ENCODE measurements at places on chromosomes 4 and X.

DNA sequence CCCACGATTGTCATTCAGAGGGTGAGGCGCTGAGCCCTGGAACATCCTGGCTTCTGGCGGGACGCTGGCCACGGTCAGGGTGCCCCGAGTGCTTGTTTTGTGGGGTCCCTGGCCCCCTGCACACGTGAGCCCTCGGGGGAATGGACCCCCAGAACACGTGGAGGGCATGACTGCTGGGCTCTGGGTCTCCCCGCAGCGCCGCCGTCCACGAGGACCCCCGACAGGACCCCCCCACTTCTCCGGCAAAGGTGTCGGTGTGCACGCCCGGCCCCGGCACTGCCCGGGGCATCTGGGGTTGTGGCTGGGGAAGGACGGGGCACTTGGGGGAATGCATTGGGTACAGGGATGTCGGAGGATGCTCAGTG lies 13.9 kb upstream of the GTPBP6 start:
- H3K4me3 ChIP-seq: no peak overlapping the region
- no peak overlapping the region for H3K27ac ChIP-seq
- H3K36me3 ChIP-seq: peaks cover 10% of the 10 kb centered on the region
- peaks cover 2% of the 10 kb centered on the region for H3K4me1 ChIP-seq

DNA sequence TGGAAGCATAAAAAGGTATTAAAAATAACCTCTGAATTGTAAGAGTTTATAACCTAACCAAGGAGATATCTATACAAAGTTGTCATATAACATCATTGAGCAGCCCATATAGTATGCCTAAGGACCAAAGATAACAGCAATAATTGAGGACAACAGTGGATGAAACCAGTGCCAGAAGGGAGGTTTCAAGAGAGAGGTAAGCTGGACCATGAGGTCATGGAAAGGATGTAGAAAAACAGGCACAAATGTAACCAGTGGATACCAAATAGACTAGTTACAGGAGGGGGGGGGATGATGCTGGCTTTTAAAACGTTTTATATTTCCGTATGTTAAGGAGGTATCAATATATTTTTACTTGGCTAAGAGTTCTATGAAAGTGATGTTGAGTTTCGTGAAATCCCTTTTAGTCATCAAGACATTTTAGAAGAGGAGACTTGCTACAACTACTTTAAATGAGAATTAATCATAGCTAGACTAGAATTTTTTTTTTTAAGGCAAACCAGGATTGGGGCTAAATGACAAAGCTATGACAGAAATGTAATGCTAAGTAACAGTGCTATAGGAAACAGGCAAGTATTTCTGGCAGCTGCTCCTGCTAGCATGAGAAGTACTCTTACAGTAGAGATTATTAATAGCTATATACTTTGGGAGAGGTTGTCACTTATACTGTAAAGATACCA lies 161.1 kb downstream of the FBXW7 start:
- H3K27ac ChIP-seq: no peak overlapping the region
- no peaks in the 10 kb centered on the region for H3K36me3 ChIP-seq
- no peak for DNase-seq
- H3K27me3 ChIP-seq: no peaks in the 10 kb centered on the region
- H3K4me1 ChIP-seq: peaks cover 16% of the 10 kb centered on the region
- H3K4me3 ChIP-seq: no peak overlapping the region

DNA sequence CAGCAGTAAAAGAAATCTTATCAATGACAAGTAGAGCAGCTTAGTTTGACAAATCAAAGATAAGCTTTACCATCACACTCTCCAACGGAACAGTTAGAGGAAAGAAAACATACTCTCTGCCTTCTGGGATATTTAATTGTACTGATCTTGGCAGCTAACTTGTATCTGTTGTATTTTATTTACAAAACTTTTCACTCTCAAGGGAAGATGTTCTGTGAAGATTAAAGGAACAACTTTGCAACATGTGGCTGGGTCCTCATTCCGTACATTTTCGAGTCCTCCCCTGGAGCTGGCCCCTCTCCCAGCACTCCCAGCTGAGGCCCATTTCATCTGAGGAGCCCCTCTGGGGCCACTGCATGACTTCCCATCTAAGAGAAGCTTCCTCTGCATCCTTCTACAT lies 74.4 kb downstream of the RPS3A start:
- no peak overlapping the region for H3K4me3 ChIP-seq
- H3K4me1 ChIP-seq: no peaks in the 10 kb centered on the region
- H3K36me3 ChIP-seq: no peaks in the 10 kb centered on the region
- no peak for DNase-seq

GRCh38 chr4:16029886-16030285 lies 53.9 kb downstream of the PROM1 start:
- no peaks in the 10 kb centered on the region for H3K4me1 ChIP-seq
- no peak for DNase-seq

DNA sequence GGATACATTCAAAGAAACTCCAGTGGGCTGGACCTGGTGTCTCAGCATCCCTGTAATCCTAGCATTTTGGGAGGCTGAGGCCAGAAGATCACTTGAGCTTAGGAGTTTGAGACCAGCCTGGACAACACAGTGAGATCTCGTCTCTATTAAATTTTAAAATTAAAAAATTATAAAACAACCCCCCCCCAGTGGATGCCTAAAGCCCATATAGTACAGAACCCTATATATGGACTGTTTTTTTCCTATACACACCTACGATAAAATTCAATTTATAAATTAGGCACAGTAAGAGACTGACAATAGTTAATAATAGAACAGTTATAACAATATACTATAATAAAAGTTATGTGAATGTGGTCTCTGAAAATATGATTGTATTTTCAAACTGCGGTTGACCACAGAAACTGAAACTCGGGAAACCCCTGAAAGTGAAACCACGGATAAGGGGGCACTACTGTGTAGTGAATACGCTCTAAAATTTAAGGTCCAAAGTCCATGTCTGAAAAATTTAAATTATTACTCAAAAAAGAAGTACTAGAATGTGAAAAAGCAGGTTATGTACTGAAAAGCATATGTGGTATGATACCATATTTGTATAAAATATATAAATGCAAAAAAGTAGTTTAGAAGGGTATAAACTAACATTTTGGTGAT lies 2.0 kb downstream of the SMIM14 start:
- H3K4me3 ChIP-seq: peak overlapping the region; percentile 85
- DNase-seq: no peak
- peaks cover 45% of the 10 kb centered on the region for H3K4me1 ChIP-seq
- H3K27ac ChIP-seq: no peak overlapping the region
- no peaks in the 10 kb centered on the region for H3K27me3 ChIP-seq

DNA sequence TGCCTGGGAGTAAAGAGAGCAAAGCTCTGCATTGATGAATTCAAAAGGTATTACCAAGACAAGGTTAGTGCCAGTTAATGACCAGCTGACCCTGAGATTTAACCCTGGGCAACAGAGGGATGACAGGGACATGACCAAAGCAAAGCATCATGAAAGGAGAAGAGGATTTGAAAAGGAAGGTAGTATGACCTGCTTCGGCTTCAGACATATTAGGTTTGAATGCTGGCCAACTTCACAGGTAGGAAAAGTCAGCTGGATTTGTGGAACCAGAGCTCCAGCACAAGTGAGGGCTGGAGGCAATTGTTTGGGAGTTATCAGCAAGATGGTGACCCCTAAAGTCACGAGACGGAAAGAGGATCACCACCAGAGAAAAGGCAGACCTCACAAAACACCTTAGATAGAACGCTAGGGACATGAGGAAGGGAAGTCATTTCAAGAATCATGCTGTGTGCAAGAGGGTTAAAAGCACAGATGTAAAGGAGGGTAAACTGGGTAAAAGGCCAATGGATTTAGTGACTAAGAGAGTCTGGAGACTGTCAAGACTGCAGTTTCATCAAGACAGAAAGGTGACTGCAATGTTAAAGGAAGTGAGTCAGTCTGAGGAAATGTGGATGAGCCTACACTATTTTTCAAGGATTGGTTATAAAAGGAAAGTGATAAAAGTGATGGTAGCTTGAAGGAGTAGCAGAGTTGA lies 45.6 kb downstream of the SH3RF1 start:
- DNase-seq: no peak
- H3K4me3 ChIP-seq: no peak overlapping the region
- H3K27me3 ChIP-seq: no peaks in the 10 kb centered on the region
- no peaks in the 10 kb centered on the region for H3K36me3 ChIP-seq
- no peak overlapping the region for H3K27ac ChIP-seq

DNA sequence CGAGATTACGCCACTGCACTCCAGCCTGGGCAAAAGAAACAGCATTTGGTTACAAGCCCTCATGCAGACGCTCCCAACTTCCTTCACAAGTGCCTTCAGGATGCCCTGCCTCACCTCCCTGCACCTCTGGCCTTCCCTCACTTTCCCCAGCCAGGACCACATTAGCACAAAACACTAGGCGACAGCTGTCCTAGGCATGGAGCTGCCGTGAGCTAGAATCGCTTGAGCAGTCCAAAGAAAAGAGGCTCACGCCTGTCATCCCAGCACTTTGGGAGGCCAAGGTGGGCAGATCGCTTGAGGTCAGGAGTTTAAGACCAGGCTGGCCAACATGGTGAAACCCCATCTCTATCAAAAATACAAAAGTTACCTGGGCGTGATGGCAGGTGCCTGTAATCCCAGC lies 15.8 kb downstream of the RNF212 start:
- H3K36me3 ChIP-seq: no peaks in the 10 kb centered on the region
- no peak overlapping the region for H3K27ac ChIP-seq
- no peaks in the 10 kb centered on the region for H3K27me3 ChIP-seq
- no peak for DNase-seq
- H3K4me1 ChIP-seq: no peaks in the 10 kb centered on the region

DNA sequence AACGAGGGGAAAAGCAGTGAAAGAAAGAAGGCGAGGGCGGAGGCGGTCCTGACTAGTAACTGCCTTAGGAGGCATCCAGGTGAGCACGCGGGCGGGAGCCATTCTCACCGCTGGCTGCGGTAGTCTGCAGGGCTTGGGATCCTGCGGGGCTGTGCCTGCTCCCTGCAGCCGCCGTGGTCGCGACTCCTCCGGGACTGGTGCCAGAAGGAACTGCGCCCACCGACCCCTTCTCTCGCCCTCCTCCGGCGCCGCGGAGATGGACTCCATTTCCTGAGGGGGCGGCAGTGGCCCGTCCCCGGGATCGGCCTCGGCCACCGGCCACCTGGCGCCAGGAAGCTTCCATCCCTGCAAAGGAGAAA lies 543 bp downstream of the NFXL1 start:
- peaks cover 33% of the 10 kb centered on the region for H3K4me1 ChIP-seq
- no peaks in the 10 kb centered on the region for H3K27me3 ChIP-seq
- peak; percentile 38 for DNase-seq
- H3K27ac ChIP-seq: peak overlapping the region; percentile 95
- peak overlapping the region; percentile 97 for H3K4me3 ChIP-seq

GRCh38 chr4:140047017-140047640 lies 106.9 kb downstream of the MAML3 start:
- no peak for DNase-seq
- H3K27me3 ChIP-seq: peaks cover 14% of the 10 kb centered on the region
- H3K36me3 ChIP-seq: no peaks in the 10 kb centered on the region
- H3K4me3 ChIP-seq: no peak overlapping the region
- peaks cover 37% of the 10 kb centered on the region for H3K4me1 ChIP-seq

DNA sequence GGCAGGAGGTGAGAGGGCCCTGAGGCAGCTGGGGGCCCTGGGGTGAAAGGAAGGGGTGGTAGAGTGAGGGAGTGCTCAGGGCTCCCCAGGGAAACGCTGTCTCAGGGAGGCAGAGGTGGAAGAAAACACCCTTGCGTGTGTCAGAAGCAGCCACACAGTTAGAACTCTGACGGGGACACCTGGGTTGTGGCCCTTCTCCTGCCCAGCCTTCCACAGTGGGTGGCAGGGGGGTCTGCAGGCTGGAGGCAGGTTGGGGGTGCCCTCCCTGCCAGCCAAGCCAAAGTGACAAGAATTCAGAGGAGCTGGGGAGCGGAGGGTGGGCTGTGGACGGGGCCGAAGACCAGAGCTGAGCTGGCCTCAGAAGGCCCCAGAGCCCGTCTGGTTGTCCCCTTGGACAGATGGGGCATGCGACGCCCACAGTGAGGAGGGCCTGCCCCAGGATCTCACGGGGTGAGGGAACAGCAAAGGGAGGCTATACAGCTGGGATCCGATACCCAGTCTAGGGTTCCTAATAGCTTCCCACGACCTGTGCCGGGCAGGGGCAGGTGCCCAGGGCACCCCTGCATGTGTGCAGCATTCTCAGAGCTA lies 105.2 kb upstream of the ADRA2C start:
- H3K4me1 ChIP-seq: no peaks in the 10 kb centered on the region
- peaks cover 18% of the 10 kb centered on the region for H3K27me3 ChIP-seq
- H3K36me3 ChIP-seq: no peaks in the 10 kb centered on the region
- no peak overlapping the region for H3K4me3 ChIP-seq
- no peak for DNase-seq

DNA sequence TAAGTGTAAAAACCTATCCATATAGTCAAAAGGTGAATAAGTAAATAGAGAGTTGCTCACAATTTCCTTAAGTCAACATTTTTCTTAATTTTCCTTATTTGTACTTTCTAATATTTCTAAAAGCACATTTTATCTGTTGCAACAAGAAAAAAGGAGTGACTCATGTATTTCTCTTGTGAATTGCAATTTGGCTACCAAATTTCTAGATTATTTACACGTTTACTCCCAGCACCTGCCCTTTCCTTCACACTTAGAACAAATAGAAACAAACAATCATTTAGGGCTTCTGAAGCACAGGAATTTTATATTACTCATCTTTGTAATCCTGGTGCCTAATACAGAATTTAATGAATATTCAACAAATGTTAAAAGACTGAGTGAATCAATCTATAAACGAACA lies 22.2 kb downstream of the BTC start:
- H3K27me3 ChIP-seq: no peaks in the 10 kb centered on the region
- H3K4me3 ChIP-seq: no peak overlapping the region
- no peaks in the 10 kb centered on the region for H3K36me3 ChIP-seq
- DNase-seq: no peak
- H3K27ac ChIP-seq: no peak overlapping the region
- no peaks in the 10 kb centered on the region for H3K4me1 ChIP-seq

DNA sequence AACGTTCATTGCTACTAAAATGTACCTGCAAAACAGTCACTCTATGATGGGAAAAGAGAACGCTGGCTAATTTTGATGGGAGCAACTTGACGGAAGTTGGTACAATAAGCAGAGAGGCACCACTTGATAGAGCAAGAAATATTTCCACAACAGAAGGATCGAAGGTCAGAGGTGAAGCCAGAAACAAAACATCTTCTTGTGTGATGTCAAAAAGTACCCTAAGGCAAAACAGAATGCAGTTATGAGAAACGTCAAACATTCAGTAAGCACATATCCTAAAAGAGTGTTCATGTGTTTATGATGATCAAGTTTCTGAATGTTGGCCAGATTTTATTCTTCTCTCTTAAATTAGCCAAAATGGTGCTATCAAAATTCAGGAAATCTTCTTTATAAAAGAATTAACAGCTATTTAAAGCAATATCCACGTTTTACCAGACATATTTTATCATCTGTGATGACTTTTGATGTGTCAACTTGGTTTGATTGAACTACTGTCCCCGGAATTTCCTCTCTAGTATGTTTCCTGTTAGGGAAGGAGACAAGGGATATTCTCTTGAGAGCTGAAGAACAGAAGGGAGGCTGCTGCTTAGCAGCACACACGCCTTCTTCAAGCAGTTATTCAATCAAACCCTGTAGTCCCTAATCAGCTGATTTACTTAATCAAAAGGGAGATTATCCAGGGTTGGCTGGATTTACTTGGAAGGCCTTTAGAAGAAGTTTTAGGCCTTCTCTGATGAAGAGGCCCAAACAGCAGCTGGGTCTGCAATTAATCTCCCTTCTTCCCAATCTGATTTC lies 15.7 kb downstream of the AASDH start:
- DNase-seq: no peak
- H3K36me3 ChIP-seq: peaks cover 24% of the 10 kb centered on the region
- no peaks in the 10 kb centered on the region for H3K27me3 ChIP-seq
- no peak overlapping the region for H3K4me3 ChIP-seq
- H3K4me1 ChIP-seq: no peaks in the 10 kb centered on the region

Data from activated naive CD8-positive, alpha-beta T cell treated with anti-CD3 and anti-CD28 coated beads, Interleukin-2, amount 50 U/mL, for 24 hours (primary cell).